GM18507 (cell line): ENCODE measurements at places on chromosomes 5 and 9.

GRCh38 chr5:270340-270739, 1.1 kb upstream of the PDCD6 start:
- DNase-seq = no peak

DNA sequence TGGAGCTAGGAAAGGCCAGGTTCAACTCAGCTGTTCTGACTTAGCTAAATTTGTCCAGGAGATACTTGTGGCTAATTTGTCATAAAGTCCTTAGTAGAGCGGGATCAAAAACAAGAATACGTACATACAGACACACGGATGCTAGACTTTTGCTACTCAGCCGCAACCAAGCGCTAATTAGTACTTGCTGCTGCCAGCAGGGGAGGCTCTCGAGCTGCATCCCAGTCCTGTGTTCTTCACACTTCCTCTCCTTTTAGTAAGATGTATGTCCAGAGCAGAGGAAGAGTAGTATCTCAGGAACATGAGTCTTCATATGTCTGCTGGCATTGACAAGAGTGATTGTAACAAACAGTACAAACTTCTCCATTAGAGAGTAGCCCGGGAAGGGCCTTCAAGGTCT, 58.3 kb downstream of the CYFIP2 start:
- no peak for DNase-seq

DNA sequence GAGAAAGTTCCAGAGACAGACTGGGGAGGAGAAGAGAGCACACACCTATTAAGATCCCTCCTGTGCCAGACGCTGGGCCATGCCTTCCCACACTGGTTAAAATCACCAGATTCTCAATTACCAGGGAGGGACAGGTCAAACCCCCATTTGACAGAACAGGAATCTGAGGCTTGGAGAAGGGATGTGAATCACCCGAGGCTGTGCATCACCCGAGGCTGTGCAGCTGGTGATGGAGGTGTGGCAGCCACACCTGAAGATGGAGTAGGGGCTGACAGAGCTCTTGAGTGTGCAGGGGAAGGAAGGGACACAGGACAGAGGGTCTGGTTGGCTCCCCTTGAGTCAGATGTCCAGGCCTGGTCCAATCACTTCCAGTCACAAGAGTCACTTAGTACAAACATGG, 70.6 kb downstream of the LMX1B start:
- DNase-seq = no peak

- DNase-seq = no peak
These were observed 29.2 kb upstream of the ARHGEF28 start for GRCh38 chr5:73596705-73597328.

- DNase-seq = no peak
These were observed 961 bp downstream of the DPP7 start for GRCh38 chr9:137113385-137114159.

DNA sequence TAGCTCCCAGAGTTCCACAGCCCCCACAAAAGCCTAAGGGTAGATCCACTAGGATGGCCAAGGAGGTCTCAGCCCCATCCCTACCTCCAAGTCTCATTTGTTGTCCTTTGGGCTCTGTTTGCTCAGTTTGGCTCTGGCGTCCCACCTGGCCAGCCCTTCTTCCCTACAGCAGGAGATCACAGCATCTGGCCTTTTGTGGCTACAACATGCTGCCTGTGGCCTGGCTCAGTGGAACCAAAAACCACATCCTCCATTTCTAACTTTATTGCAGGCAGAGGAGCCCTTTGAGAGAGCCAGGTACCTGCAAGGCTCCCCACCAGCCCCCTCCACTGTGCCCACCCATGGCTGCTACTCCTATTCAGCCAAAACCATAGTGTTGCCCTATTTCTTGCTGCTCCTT, 11.4 kb downstream of the JADE2 start:
- no peak for DNase-seq

DNA sequence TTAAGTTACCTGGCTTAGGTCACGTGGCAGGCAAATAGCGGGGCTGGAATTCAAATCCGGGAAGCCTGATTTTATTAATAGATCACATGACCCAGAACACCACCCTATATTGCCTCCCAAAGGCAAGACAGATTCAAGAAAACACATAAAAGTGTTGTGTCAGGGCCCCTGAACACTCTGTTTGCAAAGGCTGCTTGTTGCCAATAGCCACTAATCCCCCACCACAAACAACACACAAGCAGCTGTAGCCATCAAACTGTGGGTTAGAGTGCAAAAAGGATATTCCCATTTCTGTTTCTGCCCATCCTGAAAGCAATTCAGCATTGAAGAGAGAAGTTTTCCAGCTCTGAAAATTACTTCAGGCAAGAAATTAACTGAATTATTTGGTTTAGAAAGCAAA, 358.9 kb upstream of the RFX3 start:
- DNase-seq = no peak

DNA sequence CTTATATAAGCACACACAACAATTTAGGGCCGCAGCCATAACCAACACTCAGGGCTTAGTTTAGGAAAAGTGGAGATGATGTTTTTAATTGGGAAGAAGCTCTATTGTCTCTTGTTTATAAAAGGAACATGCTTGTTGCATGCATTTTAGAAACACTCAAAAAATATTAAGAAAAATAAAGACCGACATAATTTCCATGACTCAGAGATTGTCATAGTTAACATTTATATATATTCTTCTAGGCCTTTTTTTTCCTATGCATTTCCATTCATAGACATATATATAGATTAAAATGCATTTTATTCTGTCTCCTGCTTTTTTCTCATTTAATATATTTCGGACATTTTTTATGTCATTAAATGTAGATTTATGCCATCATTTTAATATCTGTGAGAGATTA, 13.6 kb upstream of the ARSI start:
- no peak for DNase-seq

GRCh38 chr5:3994628-3995027, 399.0 kb downstream of the IRX1 start:
- DNase-seq = no peak

DNA sequence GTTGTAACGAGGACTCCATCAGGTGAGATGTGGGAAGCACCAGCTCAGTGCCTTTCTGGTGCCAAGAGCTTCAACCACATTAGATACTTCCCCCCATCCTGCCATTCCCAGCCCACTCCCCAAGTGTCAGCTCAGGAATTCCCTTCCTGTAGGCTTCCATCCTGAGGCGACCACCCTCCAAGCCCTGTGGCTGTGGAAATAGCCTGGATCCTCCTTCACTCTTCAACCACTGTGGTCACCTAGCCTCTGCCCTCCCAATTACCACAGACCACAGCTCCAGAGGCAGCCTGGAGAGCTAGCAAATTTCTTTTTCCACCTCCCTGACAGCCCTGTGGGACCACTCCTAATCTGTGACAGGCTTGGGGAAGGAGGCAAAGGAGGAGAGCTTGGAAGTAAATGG, 219.8 kb upstream of the MAP3K1 start:
- no peak for DNase-seq

DNA sequence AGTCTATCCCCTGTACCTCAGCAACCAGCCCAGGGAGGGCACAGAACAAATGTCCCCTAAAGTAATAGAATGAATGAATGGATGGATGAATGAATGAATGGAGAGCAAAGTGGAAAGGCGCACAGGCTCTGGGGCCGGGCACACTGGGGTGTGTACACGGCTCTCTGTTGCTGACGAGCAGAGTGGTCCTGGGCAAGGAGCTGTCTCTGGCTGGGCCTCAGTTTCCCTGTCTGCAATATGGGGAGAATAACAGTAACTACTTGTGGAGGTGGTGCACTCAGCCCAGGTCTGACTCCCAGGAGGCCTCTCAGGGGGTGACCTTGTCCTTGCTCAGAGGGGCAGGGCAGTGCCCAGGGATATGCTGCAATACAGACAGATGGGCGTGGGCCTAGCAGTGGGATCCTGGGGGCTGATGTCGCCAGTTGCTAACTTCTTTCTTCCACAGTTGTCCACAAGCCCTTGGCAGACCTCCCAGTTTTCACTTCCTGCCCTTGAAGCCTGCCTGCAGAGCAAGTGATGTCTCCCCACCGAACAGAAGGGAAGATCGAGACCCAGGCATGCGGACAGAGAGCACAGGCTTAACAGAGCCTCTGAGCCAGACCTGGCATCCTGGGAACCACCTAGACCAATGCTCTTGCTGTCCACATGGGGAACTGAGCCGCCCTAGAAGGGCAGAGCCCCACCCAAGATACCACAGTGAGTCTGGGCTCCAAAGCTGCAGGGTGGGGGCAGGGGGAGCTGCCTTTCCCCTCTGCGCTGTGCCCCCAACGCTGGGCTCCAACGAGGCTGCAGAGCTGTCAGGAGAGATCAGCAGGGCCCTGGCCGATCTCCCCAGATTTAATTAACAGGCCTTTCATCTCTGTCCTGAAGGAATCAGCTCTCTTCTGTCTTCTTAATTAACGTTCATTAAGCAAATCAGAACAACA, 13.6 kb upstream of the LAMC3 start:
- no peak for DNase-seq

GRCh38 chr5:92641031-92641962, 939.7 kb downstream of the NR2F1-AS1 start:
- DNase-seq = no peak

- no peak for DNase-seq
These were observed 16.1 kb upstream of the PRLR start for GRCh38 chr5:35246411-35246810.

GRCh38 chr9:15268317-15268716, 38.7 kb downstream of the TTC39B start:
- DNase-seq = no peak

GRCh38 chr9:90526386-90526785, 116.2 kb downstream of the DIRAS2 start:
- DNase-seq = no peak

DNA sequence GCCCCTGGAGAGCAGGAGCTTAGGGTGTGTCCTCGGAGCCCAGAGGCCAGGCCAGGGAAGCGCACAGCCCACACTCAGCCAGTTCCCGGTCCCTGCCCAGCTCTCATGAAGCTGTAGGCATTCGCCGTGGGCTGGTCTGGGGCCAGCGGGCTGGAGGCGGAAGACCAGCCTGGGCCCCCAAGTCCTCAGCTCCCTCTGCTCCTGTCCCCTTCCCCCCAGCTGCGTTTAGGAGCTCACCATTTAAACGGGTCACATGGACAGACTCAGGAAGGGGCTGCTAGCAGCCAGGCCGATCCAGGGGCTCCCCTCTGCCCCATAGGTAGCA, 17.4 kb downstream of the DNLZ start:
- no peak for DNase-seq

DNA sequence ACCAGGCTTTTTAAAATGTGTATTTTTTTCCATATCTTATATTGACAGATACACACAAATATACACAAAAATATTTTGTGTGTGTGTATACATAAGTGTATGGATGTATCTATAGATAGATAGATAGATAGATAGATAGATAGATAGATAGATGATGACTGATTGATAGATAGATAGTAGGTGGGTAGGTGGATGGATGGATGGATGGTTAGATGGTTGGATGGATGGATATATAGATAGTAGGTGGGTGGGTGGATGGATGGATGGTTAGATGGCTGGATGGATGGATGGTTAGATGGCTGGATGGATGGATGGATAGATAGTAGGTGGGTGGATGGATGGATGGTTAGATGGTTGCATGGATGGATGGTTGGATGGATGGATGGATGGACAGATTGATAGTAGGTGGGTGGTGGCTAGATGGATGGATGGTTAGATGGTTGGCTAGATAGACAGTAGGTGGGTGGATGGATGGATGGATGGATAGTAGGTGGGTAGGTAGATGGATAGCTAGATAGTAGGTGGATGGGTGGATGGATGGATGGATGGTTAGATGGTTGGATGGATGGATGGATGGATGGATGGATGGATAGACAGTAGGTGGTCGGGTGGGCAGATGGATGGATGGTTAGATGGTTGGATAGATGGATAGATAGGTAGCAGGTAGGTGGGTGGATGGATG, 156.2 kb downstream of the NR3C1 start:
- DNase-seq = no peak

DNA sequence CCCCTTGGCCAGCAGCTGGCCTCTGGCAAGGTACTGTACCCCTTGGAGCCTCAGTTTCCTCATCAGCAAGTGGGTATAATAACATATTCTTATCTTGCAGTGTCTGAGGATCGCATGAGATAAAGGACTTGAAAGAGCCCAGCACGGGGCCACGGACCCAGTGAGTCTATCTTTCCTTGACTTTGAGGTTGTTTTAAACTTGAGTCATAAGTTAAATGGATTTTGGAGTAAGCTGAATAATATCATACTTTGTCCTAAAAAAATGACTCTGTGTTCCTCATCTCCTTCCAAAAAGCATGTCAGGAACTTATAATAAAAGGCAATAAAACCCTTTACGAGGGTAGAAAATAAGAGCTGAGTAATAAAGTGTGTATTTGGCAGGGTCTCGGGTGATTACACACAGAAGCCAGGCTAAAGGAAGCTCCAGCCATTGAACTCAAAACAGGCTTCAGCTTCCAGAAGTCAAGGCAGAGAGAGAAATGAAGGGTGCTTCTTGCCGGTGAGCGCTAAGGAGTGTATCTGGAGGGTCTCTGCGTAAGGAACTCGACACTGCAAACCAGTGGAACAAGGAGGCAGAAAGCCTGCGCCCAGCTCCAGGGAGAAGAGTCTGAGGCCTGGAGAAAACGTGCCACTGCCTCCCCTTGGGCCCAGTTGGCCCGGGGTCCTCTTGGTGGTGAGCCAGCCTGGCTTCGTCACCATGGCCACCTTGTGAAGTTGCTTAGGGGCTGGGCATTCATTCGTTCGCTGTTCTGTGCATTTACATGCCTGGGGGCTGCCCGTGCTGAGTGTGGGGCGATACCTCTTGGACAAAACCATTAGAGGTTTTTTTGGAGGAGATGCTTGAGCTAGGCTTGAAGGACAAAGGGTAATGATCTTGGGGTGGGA, 72.4 kb upstream of the PHYKPL start:
- DNase-seq = no peak
